ENCODE measurements at places on chromosomes 7 and 10.

GRCh38 chr7:46833197-46833596 lies 748.7 kb downstream of the TNS3 start:
- no peak for DNase-seq

- DNase-seq, result no peak
Measured at GRCh38 chr7:129635300-129636029, 23.9 kb downstream of the NRF1 start.

DNA sequence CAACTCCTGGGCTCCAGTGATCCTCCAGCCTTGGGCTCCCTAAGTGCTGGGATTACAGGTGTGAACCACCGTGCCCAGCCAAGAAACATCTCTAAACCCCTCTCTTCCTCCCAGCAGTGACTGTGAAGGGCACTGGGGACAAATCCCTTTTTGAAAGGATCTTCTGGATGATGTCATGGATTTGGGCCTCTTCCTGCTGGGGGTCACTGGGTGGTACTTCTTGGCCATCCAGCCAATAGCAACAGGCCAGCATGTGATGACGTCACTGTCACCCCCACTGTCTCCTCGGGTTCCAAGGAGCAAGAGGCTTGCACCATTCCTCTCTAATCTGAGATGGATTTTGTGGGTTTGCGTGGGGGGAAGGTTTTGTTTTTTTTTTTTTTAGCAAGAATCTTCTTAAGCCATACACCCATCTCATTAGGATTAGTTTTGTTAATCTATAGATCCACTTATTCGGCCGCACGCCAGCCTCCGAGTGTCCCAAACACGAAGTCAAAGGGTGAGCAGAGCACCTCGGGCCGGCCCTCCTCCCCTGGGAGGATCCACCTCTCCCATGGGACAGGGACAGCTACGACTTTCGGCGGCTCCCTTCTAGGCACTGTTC lies 29.4 kb upstream of the TNRC18 start:
- DNase-seq, result no peak

DNA sequence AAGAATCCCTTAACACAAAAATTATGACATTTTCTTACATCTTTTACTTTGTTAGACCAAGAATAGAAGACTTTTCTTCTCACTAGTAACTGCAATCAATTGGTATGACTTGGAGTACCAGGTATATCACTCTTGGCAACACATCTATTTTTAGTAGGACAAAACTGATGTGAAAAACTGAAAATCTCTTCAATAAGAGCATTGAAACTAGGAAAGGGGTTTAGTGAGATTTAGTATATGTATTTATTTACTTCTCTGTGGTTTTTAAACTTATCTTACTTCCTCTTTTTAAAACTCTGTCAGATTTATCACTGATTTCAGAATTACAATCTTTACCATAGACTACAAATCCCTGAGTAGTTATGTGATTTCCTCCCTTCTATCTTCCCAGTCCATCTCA lies 366.2 kb downstream of the PCDH15 start:
- no peak for DNase-seq

- no peak for DNase-seq
Measured at GRCh38 chr10:120883071-120883470, 31.9 kb downstream of the WDR11 start.

GRCh38 chr10:86981716-86982115 lies 13.4 kb downstream of the ADIRF start:
- no peak for DNase-seq
